Bone marrow (tissue), 2 donors: ENCODE measurements at places on chromosomes 1 and 21.

GRCh38 chr1:246772686-246773085, 48.5 kb downstream of the SCCPDH start:
- no peak for DNase-seq

DNA sequence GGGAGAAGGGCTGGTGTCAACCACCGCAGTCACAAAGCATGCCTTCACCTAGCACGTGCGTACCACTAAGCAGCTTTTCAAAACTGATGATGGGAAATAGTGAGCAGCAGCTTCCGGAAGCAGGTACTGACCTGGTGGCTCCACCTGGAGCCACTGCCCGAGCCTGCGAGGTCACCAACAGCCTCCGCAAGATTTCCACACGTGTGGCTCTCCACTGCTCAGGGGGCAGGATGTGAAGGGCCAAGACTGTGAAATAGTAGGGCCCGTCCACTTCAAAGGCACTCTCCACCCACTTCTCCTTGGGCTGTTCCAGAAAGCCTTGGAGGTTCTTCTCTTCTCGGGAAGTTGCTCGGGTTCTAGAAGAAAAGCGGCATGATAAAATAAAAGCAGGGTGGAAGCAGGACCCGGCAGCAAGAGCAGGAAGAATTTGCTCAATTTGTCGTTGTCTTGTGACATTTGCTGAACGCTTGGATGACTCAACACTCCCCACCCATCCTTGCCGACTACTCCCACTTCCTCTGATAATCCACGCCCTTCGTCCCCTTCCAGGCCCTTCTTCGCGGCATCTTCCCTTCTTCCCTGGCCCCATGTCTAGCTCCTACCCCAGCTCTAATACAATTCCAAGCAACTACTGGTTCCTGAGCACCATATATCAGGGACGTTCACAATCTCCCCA, 124.9 kb upstream of the IFFO2 start:
- DNase-seq: peak; percentile 43

GRCh38 chr1:84442256-84442655, 36.8 kb upstream of the RPF1 start:
- peak; percentile 96 for DNase-seq

- no peak for DNase-seq
Observed at GRCh38 chr1:152855661-152856060, 4.1 kb upstream of the LCE7A start.

GRCh38 chr1:27967884-27968466, 8.2 kb downstream of the XKR8 start:
- no peak for DNase-seq

DNA sequence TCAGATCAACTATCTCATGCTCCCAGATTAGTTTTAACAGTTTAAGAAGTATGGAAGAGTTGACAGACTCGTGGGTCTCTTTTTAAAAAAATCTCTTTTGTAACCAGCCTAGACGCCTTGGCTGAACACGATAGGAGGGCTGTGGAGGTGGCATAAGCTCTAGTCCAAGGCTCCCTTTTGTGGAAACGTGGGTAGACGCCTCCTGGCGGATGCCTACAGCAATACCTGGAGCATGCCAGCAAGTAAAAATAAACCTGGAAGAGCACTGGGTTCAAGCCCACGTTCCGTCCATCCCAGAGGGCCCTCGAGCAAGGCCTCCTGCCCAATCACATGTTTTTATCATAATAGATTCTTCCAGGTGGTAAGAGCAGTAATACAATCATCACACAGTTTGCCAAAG, 87.9 kb downstream of the RGS7 start:
- no peak for DNase-seq

- DNase-seq: no peak
Observed at GRCh38 chr1:184610876-184611595, 143.6 kb downstream of the EDEM3 start.

- DNase-seq: no peak
Observed at GRCh38 chr1:57530206-57530910, 106.5 kb upstream of the DAB1 start.

- no peak for DNase-seq
Observed at GRCh38 chr1:230572121-230573105, 69.9 kb upstream of the COG2 start.

GRCh38 chr1:12501661-12502060, 116.3 kb downstream of the DHRS3 start:
- DNase-seq: no peak

DNA sequence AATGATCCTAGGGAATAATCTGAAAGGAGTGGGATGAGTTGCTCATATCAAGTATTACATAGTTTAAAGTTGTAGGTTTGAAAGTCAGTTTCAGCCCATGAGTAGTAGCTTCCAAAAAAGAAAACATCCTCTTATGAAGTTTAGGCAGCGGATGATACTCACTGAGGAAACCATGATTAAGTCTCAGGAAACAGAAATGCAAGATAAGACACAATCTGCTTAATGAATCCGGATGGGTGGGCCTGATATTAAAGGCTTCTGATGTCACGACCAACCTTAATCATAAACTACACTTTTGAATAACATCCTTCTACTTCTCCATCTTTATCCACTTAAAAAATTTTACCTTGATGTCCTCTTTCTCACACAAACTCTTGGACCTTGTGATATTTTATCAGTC, 61.8 kb downstream of the S1PR1 start:
- DNase-seq: peak; percentile 85

DNA sequence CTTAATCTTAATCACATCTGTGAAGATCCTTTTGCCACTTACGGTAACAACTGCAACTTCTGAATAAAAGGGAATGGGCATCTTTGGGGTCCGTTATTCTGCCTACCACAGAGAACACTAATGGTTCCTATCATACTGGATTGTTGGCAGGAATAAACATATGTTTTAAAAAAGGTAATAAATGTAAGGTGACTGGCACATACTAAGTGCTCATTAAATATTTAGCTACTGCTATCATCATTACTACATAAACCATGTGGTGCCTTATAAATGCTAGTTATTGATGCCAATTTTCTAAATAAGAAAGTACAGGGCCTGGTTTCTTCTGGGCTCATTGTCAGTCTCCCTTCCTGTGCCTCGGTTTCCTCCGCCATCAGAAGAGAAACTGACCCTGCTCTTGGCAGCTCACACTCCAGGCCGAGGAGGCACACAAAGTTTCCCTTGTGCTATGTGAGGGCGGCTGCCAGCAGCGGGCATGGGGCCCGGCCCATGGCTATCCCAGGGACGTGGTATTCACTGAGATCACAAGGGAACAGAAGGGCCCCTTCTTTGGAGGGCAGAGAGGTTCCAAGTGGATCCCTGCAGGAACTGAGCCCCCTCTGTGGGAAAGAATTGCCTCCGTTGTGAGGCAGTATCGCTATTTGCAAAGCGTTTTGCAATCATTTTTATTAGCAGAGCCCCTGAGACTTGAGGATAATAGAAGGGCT, 26.2 kb downstream of the NAV1 start:
- no peak for DNase-seq

DNA sequence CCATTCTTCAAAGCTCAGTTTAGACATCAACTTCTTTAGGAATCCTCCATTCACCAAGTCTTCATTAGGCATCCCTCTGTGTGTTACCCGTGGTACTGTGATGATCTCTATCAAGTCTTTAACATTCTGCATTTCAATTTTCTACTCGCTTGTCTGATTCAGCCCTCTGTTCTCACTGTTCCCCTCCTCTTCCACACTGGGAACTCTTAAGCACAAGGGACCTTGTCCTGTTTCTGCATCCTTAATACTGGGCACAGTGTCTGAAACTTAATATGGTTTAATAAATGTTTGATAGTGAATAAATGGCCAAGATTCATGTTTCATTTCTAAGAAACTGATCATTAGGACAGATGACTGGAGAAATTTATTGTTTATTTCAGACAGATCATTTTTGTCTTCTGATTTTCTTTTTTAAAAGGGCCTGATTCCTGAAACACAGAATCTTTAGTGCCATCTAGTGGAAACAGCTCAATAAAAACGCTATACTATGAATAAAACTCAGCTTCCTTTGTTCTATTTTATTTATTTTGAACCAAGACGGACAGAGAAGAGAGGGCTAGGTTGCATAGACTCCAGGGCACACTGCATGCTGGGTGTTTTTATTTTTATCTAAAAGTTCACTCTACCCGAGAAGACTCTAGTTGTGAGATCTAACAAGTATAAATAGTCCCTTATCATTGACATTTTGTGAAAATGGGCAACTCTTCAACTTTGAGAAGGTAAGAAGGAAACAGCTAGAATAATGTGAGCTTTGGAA, 7.0 kb upstream of the TRIM45 start:
- DNase-seq: peak; percentile 24

GRCh38 chr1:94160811-94161210, 39.9 kb upstream of the ABCA4 start:
- no peak for DNase-seq

DNA sequence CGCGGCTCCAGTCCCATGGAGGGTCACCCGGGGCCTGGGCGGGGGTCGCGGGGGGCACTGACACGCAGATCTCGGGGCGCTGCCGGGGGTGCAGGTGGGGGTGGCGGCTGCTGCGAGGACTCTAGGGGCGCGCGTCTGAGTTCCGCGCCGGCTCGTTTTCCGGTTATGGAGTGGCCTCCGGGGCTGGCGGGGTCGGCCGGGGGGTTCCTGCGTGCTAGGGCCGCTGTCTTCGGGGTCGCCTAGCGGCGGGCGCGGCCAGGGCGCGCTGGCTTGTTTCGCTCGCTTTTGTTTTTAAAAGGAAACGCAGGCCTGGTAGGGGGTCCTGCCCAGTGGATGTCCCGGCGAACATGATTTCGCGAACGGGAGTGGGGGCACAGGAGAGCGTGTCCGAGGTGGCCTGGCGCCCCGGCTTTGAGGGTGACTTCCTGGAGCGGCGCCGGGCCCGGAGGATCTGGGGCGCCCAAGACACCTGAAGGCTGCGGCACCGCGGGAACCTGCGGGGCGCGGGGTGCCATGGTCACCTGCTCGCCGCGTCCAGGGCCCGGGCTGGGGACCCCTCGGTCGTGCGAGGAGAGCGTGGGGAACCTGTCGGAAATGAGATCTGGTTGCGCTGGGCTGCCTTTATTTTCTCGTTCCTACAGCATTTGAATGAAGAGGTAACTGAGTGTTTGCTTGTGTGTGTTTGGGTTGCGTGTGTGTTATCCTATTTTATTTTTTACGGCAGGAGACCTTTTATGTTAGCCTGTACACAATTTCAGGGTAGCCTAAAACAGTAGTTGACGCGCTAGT, 618 bp downstream of the ETS2 start:
- peak; percentile 74 for DNase-seq

DNA sequence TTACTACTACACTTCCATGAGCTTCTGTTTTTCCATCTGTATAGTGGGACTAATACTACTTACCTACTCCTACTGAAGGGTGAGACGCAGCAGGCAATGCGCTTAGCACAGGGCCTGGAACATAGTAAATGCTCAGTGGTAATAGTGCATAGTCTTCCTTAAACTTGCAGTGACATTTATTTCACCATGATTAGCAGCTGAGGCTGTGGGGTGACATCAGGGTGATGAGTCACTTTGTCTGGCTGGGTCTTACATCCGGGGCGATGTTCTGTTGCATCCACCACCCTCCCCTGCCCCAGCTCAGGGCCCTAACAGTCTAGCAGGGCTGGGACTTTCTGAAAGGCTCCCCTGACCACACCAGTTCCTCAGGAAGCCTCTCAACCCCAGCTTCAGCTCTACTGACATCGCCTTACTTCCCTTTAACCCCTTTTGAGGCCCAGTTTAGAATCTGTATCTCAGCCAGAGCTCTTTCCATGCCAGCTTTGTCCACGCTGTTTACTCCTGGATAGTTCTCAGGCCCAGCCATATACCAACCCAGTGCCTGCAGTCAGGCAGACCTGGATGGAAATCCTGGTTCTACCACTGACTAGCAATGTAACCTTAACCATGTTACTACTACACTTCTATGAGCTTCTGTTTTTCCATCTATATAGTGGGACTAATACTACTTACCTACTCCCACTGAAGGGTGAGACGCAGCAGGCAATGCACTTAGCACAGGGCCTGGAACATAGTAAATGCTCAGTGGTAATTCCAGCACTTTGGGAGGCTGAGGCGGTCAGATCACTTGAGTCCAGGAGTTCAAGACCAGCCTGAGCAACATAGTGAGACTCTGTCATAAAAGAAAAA, 66.3 kb downstream of the CD58 start:
- DNase-seq: peak; percentile 59

GRCh38 chr1:90544356-90544755, 172.7 kb downstream of the BARHL2 start:
- DNase-seq: no peak

GRCh38 chr21:46646541-46647154, 11.2 kb downstream of the PRMT2 start:
- DNase-seq: no peak

GRCh38 chr1:152185544-152186391, 26.7 kb upstream of the RPTN start:
- peak; percentile 29 for DNase-seq

- DNase-seq: no peak
Observed at GRCh38 chr1:80656014-80656636, 1144.6 kb upstream of the ADGRL2 start.
